ENCODE measurements at places on chromosomes 12 and 14.

- no peak for DNase-seq
Measured at GRCh38 chr14:72636094-72636493, 257.8 kb downstream of the DPF3 start.

DNA sequence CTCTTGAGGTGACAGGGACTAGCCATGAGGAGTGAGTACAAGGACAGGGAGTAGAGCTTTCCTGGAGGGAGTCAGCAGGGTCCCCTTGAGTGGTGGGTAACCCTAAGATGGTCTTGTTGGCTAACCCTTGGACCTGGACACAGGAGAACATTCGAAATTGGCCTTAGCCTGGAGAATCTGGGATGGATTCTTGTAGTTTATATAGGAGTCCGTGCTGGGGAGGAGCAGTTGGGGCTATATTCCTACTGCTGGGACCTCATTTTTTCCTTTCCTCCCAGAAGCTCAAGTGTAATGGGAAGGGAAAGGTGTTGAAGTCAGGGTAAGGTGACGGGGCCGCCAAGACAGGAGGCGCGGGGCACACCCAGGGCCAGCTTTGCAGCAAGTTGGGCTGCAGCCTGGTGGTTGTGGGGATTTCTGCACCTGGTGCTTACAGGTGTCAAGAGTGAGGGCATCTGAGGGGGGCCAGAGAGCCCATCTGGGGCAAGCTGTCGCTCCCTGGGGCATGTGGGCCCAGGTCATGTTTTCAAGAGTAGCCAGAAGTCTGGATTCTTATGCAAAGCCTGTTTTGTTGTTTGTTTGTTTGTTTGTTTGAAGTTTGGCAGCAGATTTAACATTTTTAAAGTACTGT, 5.1 kb downstream of the BCL7A start:
- DNase-seq = no peak

DNA sequence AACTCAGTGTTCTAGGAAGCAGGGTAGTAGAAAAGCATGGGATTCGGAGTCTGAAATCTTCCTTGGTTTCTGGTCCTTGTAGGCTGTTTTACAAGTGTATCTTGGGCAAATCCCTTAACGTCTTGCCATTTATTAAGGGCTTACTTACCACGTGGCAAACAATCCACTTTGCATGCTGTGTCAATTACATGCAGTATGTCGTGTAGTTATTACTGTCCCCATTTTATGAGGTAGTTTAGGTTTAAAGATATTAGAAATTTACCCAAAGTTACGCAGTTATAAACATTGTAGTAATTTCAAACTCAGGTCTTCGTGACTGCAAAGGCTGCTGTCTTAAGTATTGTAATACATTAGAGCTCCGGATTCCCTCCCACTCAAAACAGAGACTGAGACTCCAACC, 1.5 kb upstream of the NOVA1 start:
- DNase-seq = no peak

GRCh38 chr12:111174251-111174960, 194.5 kb downstream of the PHETA1 start:
- DNase-seq = no peak

- peak; percentile 17 for DNase-seq
Measured at GRCh38 chr12:30795410-30796312, 40.9 kb upstream of the CAPRIN2 start.

DNA sequence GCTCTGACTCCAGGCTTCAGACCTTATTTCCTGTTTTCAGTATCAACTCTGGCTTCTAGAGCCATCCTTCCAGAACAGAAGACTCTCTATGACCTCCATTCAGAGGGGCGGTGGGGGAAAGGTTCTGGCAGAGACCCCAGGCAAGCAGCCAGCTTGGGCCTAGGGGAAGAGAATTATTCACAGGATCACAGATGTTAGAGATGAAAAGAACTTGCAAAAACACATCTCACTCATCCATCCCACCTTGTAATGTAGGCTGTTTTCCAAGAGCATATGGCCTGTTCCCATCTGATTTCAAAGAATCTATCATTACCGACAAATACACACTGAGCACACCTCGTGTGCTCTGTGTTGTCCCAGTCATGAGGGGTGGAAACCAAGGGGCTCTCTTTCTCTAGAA, 131.9 kb downstream of the GRIN2B start:
- DNase-seq = no peak

GRCh38 chr12:112282920-112283319, 99.3 kb downstream of the HECTD4 start:
- no peak for DNase-seq

DNA sequence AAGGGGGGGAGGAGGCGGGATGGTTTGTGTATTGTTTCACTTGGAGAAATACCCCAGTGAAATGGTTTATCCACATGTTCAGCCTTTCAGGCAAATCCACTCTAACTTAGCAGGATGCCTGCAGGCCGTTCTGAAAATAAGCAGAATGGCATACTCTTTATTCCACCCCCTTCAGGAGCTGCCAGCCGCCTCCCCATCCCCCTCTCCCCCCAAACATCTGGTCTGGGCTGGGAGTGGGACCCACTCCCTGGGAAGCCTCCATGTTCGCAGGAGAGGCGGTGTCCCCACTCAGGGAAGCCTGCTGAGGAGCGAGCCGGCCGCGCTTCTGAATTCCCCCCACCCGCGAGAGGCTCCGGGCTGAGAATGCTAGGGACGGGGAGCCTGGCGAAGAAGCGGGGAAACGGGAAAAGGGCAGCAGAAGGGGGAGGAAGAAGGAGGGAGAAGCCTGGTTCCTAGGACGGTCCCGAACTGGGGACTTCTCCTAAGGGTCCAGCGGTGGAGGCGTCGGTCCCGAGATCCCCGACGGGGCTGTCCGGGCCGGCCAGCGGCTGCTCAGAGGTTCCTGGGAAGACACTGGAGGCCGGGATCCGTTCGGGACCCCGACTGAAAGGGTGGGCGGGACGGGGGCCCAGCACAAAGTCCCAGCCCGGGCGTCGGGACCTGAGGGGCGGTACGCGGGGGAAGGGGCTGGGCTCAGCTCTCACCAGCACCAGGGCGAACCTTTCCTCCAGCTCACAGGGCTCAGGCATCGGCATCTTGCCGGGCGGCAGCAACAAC, 666 bp downstream of the FMNL3 start:
- DNase-seq = peak; percentile 33

- DNase-seq = no peak
Measured at GRCh38 chr14:63650256-63650952, 8.7 kb upstream of the WDR89 start.

GRCh38 chr12:100824476-100824875, 29.9 kb downstream of the ANO4 start:
- no peak for DNase-seq

- DNase-seq = no peak
Measured at GRCh38 chr14:91388551-91388975, 29.1 kb downstream of the CCDC88C start.

- peak; percentile 36 for DNase-seq
Measured at GRCh38 chr14:105061428-105062047, 3.7 kb downstream of the GPR132 start.

All from erythroblast (primary cell).